Smooth muscle cell of trachea (primary cell): ENCODE measurements at places on chromosomes 7 and 10. TPM values are rescaled to one million over a fixed set of nuclear protein-coding genes. Genes with fewer than 3 reads are reported as not detected.

Gene MINPP1
- 36.4 and 52.4 TPM in 2 replicates for total RNA-seq

Gene SVOPL
- total RNA-seq: not detected in 2 replicates

Gene ERVW-1
- not detected in 2 replicates for total RNA-seq

Gene SYT15
- under 0.01 and 0.15 TPM in 2 replicates for total RNA-seq

Gene CAV2
- total RNA-seq: 79.1 and 98.3 TPM in 2 replicates

Gene MCM10
- 0.99 and 6.0 TPM in 2 replicates for total RNA-seq

Gene HTR5A
- total RNA-seq: not detected in 2 replicates

Gene ABCB1
- 10.5 and 11.9 TPM in 2 replicates for total RNA-seq
